ENCODE measurements at places on chromosomes 2 and 18. TPM values are rescaled to one million over a fixed set of nuclear protein-coding genes. Genes with fewer than 3 reads are reported as not detected.
A peak's percentile ranks its signal among the peaks of the same experiment; 100 is the strongest.

DNA sequence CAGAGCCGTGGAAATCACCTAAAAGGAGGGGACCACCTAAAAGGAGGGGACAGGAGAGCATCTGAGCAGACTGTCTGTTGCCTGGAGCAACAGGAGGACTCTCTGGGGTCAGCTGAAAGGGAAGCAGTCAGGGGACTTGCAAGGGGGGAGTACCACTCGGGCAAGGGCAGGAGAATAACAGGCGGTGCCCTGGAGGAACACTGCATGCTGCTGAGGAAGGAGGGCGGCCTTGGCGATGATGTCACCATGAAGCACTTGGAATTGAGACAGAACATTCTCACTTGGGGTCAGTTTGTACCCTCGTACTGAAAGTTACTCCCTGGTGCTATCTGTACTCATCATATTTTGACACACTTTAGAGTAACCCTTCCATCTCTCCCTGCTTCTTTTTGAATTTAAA, 18.4 kb downstream of the SIX3 start:
- no peak for DNase-seq

- no peak for DNase-seq
Observed at GRCh38 chr2:120466704-120467054, 120.7 kb downstream of the INHBB start.

- no peak for DNase-seq
Observed at GRCh38 chr18:11672198-11672597, 16.9 kb upstream of the GNAL start.

DNA sequence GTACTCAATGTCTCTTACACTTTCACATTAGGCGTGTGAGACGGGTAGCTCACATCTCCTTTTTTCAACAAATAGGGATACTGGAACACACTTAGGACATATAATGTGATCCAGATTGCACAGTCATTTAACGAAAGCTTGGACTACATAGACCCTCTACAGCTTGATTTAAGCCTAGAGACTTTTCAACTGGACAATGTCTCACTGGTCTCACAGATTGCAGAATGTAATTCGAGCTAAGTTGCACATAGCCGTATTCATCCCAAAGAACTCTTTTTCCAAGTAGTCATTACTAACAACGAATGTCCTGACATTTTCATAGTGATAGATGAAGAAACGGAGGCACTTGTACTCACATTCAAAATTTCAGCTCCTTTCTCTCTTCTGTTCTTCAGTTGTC, 612.1 kb downstream of the ZEB2 start:
- no peak for DNase-seq

DNA sequence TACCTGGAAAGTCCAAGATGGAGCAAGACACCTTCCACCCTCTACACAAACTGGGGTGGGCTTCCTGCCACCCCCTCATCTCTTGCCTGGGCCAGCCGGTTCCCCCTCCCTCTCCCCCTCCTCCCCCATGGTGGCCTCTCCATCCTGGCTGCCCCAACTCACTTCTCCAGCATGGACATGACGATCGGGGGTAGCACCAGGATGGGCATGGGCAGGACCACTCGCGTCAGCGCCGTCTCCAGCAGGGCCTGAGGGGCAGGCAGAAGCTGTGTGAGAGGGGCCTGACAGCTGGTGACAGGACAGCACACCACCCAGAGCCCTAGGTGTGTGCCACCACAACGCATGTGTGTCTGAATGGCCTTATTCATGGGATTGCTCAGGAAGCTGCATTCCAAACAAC, 51.0 kb downstream of the EMX1 start:
- DNase-seq = no peak

DNA sequence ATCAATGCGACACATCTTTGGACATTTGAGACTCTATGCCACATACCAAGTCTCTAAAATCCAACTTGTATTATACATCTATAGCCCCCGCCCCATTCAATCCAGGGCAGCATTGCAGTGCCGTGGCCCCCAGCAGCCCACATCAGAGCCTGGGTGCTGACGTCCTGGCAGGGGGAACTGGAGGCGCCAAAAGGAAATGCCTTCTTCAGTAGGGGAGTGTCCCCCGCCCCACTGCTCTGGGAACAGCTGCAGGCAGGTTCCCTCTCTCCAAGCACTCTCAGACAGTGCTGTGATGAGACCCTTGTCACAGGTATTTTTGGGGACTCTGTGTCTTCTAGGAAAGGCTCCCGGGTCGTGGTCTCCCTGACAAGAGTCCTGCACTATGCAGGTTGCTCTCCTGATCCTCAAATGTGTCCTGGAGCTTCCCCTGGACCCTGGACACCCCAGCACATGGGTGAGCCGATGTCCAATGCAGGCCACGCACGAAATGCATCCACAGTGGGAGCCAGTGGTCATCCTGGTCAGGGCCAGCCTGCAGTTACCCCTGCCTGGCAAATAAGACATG, 188.7 kb downstream of the RTP5 start:
- no peak for DNase-seq

- DNase-seq = no peak
Observed at GRCh38 chr2:61478086-61478485, 7.2 kb upstream of the USP34 start.

DNA sequence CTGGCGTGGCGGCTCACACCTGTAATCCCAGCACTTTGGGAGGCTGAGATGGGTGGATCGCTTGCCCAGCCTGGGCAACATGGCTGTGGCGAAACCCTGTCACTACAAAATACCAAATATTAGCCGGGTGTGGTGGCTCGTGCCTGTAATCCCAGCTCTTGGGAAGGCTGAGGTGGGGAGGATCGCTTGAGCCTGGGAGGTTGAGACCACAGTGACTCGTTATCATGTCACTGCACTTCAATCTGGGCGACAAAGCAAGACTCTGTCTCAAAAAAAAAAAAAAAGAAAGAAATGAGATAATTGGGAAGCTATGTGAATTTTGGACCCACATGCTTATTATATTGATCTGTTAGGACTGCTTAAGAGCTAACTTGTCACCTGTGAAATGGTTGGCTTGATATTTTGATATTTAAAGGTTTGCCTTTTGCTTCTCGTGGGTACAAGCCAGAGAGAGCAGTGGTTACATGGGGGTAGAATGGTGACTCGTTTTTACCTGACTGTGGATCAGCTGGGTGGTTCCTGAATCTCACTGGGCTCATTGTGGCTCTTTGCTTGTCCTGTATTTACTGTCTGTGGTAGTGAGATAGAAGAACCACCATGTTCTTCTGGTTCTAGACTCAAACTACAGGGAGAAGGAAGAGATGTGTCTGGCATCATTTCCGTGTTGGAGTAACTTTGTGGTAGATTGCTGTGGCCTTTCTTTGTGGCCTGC, 28.9 kb downstream of the ZNF532 start:
- no peak for DNase-seq

GRCh38 chr18:74166386-74166785, 18.1 kb downstream of the TIMM21 start:
- DNase-seq = no peak

GRCh38 chr18:10482363-10482984, 28.0 kb downstream of the APCDD1 start:
- no peak for DNase-seq

DNA sequence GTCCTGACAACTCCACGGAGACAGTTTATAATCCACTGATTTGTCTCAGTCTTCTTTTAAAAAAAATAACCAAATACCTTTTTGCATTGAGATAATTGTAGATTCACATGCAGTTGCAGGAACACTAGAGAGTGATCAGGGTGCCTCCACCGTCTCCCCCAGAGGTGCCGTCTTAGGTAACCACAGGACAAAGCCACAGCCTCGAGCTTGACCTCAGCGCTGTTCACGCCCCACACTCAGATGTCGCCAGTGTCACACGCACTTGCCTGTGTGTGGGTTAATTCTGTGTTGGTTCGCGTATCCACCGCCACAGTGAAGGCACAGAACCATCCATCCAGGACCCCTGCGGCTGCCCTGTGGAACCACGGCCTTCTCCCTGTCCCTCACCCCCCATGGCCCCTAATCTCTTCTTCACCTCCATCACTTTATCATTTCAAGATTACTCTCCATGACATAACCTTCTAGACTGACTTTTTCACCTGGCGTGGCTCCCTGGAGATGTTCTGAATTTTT, 295.0 kb upstream of the HDAC4 start:
- DNase-seq = no peak

GRCh38 chr2:2731101-2731815, 400.2 kb upstream of the MYT1L start:
- no peak for DNase-seq

DNA sequence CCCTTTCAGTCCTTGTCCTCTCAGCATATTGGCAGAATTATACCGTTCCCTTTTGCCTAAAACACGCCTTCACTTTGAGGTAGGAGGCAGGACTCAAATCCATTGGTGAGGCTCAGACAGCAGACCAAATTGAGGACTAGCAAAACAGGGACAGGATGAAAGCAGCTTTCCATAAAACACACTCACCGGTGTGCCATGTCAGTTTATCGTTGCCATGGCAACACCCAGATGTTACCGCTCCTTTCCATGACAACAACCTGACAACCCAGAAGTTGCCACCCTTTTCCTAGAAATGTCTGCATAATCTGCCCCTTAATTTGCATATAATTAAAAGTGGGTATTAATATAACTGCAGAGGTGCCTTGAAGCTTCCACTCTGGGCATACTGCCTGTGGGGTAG, 730.4 kb downstream of the METTL4 start:
- no peak for DNase-seq

DNA sequence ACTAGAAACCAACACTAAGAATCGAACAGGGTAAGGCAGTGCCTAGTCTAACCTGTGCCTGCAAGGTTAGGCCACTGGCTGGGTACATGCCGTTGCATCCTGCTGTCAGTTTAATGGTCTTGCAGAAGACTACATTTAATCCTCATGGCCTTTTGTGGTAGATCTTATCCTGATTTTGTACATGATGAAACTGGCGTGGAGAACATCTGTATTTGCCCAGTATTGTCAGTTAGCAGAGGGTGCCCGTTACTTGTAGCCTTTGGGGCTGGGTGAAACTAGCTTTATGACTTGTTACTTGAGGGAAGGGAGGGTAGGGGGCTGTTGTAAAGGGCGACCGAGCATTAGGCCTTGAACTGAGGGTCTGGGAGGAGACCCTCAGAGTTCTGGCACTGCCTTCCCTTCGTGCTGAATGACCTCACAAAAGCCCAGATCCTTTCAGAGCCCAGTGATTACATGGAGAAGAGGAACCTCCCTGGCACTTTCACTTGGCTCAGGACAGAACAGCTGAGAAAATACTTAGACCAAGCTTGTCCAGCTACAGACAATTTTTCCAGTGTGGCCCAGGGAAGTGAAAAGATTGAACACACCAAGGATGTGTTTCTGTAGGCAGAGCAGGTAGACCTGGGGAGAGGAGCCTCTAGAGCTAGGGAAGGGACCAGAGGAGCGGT, 19.5 kb downstream of the SLC20A1 start:
- DNase-seq = no peak

DNA sequence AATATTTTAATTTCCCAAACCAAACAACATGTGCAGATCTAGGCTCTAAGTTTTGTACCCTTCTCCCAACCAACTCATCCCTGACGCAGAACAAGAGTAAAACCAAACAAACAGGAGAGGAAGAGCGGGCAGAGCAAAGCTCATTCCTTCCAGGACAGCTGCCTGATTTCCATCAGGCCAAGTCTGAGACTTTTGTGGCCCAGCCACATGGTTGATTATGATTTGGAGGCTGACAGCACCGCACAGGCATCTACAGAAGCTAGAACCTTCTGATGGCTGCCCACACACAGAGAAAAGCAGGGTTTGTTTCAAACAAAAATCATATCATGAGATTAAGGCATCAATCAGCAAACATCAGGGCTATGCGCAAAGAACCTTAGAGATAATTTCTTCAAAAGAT, 262.6 kb downstream of the TNS1 start:
- DNase-seq = peak; percentile 88

DNA sequence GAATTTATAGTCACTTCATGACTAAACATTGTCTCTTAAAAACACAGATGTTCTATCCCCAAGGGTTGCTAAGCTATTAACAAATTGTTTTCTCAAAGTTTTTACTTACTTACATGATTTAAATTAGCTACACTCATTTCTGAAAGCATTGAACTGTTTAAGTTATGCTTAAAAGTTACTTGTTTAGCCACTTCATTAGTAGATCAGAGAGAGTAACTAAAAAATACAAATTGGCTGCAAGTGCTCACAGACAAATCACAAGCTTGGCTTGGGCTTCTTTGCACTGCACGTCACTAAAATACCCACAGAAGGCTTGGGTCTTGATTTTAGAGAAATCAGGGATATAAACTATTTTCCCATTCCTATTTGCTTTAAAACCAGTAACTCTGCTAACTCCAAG, 114.1 kb upstream of the SMAD7 start:
- DNase-seq = no peak

- peak; percentile 76 for DNase-seq
Observed at GRCh38 chr2:178796079-178796677, 11.0 kb downstream of the TTN start.

- DNase-seq = peak; percentile 60
Observed at GRCh38 chr2:186590350-186590758, 498 bp downstream of the ITGAV start.

DNA sequence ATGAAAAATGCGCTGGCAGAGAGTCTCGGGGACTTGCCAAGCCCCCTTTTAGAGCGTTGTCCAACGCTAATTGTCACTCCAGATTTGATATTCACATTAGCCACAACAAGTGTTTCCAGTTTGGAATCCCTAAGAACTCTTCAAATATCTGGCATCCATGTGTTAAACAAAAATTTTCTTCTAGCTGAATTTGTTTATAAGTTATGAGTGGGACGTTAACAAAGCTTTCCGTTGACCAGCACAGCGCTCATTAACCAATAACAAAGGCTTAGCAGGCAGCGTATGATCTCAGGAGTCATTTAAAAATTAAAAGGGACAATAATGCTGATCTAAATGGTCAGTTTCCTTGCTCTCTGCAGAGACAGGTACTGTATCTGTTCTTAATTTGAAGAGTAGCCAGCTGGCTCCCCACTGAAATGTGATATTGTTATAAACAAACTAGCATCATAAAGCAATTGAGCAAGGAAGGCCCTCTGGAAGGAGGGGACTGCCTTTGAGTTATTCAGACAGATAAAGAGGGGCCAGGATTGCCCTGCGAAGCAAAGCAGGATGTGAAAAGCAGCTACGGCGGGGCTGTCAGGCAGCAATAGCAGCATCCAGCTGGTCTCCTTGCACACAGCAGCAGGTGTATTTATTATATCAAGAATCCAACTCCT, 337.2 kb upstream of the SALL3 start:
- peak; percentile 48 for DNase-seq

- DNase-seq = no peak
Observed at GRCh38 chr2:74617122-74617521, 31.0 kb downstream of the M1AP start.

Gene COLEC12
- 60.4 TPM for total RNA-seq

Gene ABCG8
- not detected for total RNA-seq

Gene PLCD4
- total RNA-seq = 31.0 TPM

Gene NCKAP5
- 18.4 TPM for total RNA-seq

Gene PPM1B
- 39.8 TPM for total RNA-seq

Gene LYG2
- not detected for total RNA-seq

Gene ARL4C
- 6.8 TPM for total RNA-seq

Gene FAM228A
- total RNA-seq = 1.3 TPM

Gene STK17B
- 24.2 TPM for total RNA-seq

Gene TYMS
- 31.6 TPM for total RNA-seq

Gene TCF23
- not detected for total RNA-seq

Gene ITGA6
- 200 TPM for total RNA-seq

Gene SCYGR2
- total RNA-seq = not detected

Gene TSN
- 53.2 TPM for total RNA-seq

Gene SAG
- not detected for total RNA-seq

Gene ERLEC1
- total RNA-seq = 99.2 TPM

Gene CXCR4
- 27.7 TPM for total RNA-seq

Gene CNGA3
- 0.51 TPM for total RNA-seq

Gene INHA
- 1.5 TPM for total RNA-seq

Data from tongue (tissue), 3 donors.